ENCODE measurements at places on chromosomes 2 and 18. TPM values are rescaled to one million over a fixed set of nuclear protein-coding genes. Genes with fewer than 3 reads are reported as not detected.
A peak's percentile ranks its signal among the peaks of the same experiment; 100 is the strongest.

- no peak for DNase-seq
These were observed 115.3 kb upstream of the SCN7A start for GRCh38 chr2:166609183-166609959.

The CFAP53 gene
- polyA plus RNA-seq, result 0.68 TPM

The GAL3ST2 gene
- 0.16 TPM for polyA plus RNA-seq

DNA sequence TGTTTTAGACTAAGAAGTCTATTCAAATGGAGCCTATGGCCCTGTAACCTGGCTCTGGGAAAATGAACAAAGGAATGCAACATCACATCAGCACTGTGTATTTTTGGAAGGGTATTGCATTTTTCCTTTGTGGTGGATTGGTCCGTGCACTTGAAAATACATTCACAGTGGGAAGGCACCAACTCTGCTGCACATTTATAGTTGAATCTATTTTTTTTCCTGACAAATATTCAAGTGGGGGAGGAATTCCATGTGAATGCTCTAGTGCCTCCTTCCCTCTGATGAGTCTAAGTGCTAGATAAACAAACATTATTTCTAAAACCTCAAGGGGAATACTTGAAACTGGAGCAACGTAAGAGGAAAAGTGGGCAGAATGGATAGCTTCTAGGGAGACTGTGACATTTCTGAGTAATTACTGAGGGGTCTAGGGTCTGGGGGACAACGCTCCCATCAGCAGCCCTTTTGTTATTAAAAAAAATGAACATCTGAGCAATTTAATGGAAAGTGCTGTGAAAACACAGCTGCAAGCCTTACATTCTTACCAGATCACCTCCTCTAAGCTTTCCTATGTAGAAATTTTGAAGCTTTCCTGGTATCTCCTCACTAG, 208.2 kb downstream of the SLC8A1 start:
- DNase-seq, result no peak

DNA sequence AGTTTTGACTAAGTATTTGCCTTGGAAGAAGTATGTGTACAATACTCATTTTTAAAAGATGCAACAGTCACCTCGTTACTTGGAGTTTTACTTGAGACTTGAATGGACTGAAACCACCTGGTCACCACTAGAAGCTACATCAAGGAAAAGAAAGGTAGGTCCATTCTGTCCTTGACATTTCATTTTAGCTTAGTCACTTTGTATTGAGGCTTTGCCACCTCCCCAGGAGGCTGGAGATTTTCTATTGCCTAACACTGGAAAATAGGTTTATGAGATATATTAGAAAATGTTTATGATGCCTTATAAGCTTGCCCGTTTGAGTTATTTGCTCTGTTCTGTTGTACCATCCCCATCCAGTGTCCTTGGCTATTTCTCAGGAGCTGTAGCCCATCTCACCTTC, 107.9 kb upstream of the ETAA1 start:
- no peak for DNase-seq

The PCARE gene
- polyA plus RNA-seq, result 0.16 TPM

DNA sequence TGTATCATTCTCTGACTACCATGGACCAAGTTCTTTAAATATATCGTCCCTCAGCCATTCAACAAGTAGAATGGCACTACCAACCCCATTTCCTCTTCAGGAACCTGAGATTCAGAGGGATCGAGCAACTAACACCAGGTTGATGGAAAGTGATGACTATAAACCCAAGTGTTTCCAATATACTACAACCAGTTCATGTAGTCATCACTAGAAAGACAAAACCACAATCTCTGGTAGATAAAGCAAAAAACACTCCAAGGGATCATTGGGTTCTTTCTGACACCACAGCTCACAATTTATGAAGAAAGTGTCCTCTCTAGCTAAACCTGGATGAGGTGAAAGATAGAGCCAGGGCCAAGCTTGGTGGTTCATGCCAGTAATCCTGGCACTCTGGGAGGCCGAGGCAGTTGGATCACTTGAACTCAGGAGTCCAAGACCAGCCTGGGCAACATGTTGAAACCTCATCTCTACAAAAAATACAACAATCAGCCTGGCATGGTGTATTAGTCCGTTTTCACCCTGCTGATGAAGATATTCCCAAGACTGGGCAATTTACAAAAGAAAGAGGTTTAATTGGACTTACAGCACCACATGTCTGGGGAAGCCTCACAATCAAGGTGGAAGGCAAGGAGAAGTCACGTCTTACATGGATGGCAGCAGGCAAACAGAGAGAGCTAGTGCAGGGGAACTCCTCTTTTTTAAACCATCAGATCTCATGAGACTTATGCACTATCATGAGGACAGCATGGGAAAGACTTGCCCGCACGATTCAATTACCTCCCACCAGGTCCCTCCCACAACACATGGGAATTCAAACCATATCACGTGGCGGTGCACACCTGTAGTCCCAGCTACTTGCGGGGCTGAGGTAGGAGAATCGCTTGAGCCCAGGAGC, 2.2 kb downstream of the CD226 start:
- no peak for DNase-seq

GRCh38 chr2:203918839-203919238, 17.7 kb upstream of the ICOS start:
- DNase-seq, result no peak

- peak; percentile 33 for DNase-seq
These were observed 577 bp downstream of the EHBP1 start for GRCh38 chr2:62705859-62706720.

The IDH1 gene
- 64.4 TPM for polyA plus RNA-seq

The CD302 gene
- 34.1 TPM for polyA plus RNA-seq

The DOK6 gene
- polyA plus RNA-seq, result 18.2 TPM

GRCh38 chr2:101047075-101047766, 45.1 kb downstream of the RPL31 start:
- DNase-seq, result no peak

The CFAP65 gene
- polyA plus RNA-seq, result 0.27 TPM

Data from left renal pelvis (tissue), 4 donors.